ENCODE measurements at places on chromosomes 5 and 9. TPM values are rescaled to one million over a fixed set of nuclear protein-coding genes. Genes with fewer than 3 reads are reported as not detected.

- H3K27me3 ChIP-seq = no peaks in the 10 kb centered on the region
- no peaks in the 10 kb centered on the region for H3K36me3 ChIP-seq
- peak; percentile 8 for DNase-seq
- peaks cover 29% of the 10 kb centered on the region for H3K4me1 ChIP-seq
- no peak overlapping the region for H3K27ac ChIP-seq
These were observed 55.7 kb upstream of the EQTN start for GRCh38 chr9:27352457-27353165.

DNA sequence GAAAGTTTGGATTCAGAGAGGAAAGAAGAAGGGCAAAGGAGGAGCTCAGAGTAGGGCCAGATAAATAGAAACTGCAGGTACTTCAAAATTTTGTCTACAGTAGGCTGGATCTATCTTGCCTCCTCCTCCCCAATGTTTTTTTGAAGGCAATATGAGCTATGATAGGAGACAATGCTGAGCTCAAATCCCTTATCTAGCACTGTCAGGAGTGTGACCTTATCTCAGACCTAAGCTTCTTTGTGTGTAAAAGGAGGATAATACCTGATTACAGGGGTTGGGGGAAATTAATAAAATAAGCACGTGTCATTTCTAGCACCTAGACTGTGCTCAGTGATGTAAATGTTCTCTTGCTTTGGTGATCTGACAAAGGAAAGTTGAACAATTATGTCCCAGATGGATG, 137.8 kb upstream of the CD180 start:
- no peak overlapping the region for H3K27ac ChIP-seq
- no peak for DNase-seq
- H3K4me3 ChIP-seq = no peak overlapping the region
- no peaks in the 10 kb centered on the region for H3K36me3 ChIP-seq
- no peaks in the 10 kb centered on the region for H3K27me3 ChIP-seq
- no peaks in the 10 kb centered on the region for H3K4me1 ChIP-seq

- H3K27ac ChIP-seq = peak overlapping the region; percentile 67
- DNase-seq = no peak
- H3K4me3 ChIP-seq = no peak overlapping the region
- H3K4me1 ChIP-seq = peaks cover 12% of the 10 kb centered on the region
- peaks cover 13% of the 10 kb centered on the region for H3K27me3 ChIP-seq
- H3K36me3 ChIP-seq = no peaks in the 10 kb centered on the region
These were observed 92.3 kb upstream of the FANCC start for GRCh38 chr9:95409650-95410426.

GRCh38 chr5:124206540-124206939, 539.9 kb downstream of the ZNF608 start:
- no peak overlapping the region for H3K27ac ChIP-seq
- no peaks in the 10 kb centered on the region for H3K27me3 ChIP-seq
- H3K36me3 ChIP-seq = peaks cover 3% of the 10 kb centered on the region
- no peak overlapping the region for H3K4me3 ChIP-seq

DNA sequence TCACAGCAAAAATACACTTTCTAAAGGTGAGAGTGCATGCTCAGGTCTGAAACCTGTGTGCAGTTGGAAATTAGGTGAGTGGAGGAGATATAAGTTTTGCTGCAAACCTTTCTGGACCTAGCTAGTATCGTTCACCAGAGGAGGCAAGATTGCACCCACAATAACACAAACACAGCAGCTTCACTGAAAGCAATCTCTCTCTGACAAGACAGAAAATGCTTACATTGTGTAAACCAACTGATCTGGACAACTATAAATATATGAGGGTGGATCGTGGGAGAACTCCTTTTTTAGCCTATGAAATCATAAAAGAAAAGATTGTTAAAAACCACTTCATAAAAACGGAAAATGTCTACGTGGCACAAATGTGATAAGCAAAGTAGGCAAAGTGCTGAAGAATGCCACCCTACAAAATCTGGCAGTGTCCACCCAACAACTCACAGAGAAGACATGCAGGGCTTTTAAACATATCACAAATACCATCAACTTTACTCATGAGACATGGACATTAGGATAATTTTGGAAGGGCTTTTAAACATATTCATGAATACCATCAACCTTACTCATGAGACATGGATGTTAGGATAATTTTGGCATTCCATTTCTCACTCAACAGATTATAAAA, 134.3 kb downstream of the CDH18 start:
- no peak overlapping the region for H3K27ac ChIP-seq
- H3K27me3 ChIP-seq = no peaks in the 10 kb centered on the region
- no peaks in the 10 kb centered on the region for H3K36me3 ChIP-seq
- no peak for DNase-seq

DNA sequence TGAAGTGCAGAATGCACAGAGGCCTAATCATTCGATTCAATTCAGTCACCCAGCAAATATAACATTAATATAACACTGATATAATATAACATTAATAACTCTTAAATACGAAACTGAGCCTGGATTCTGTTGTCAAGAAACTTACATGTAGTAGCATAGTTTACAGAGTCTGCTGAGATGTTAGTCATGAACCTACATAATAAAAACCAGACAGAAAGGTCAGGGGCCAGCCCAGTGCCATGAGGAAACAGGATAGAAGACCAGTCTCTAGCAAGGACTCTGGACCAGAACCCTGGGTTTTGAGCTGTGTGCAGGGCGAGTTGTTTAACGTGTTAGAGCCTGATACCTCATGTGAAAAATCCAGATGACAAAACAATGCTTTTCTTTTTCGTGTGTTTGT, 234.7 kb downstream of the NR2F1-AS1 start:
- H3K27me3 ChIP-seq = no peaks in the 10 kb centered on the region
- H3K4me1 ChIP-seq = no peaks in the 10 kb centered on the region
- no peak overlapping the region for H3K4me3 ChIP-seq

DNA sequence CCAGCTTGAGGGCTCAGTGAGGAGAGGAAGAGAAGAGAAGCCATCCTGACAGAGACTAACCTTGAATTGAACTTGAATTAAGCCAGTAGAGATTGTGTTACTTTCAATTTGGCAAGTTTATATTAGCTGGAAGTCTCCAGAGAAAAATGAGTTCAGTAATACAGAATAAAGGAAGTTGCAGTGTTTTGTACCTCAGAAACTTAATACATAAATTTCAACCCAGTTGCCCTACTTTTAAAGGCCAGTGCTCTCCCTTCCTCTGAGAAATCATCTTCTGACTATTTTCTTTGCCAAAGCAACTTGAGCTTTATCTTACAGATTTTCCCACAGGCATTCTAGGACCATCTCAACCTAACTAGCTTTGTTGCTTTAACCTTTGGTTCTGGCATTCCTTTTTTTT, 231.0 kb upstream of the GAS1 start:
- H3K27me3 ChIP-seq = no peaks in the 10 kb centered on the region
- no peak overlapping the region for H3K4me3 ChIP-seq
- no peak for DNase-seq
- H3K4me1 ChIP-seq = no peaks in the 10 kb centered on the region

- H3K4me3 ChIP-seq = no peak overlapping the region
- H3K4me1 ChIP-seq = no peaks in the 10 kb centered on the region
- H3K36me3 ChIP-seq = no peaks in the 10 kb centered on the region
These were observed 294.0 kb downstream of the YTHDC2 start for GRCh38 chr5:113807427-113807991.

DNA sequence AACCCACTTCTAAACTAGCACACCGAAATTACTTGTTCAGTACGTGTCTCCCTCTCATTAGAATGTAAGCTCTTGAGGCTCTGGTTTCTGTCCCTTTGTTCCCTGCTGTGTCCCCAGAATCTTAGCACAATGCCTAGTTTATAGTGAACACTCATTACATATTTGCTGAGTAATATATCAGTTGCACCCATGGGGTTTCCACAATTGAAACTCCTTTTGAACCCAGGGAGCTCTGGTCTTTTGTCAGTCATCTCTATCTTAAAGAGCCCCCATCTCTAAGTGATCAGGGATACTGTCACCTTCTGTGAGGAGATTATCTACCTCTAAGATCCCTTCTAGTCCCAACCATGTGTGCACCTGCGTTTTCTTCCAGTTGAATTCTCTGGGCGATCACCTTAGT, 12.8 kb downstream of the CAMK4 start:
- no peaks in the 10 kb centered on the region for H3K27me3 ChIP-seq
- no peaks in the 10 kb centered on the region for H3K36me3 ChIP-seq
- no peak for DNase-seq
- peak overlapping the region; percentile 86 for H3K4me3 ChIP-seq
- peak overlapping the region; percentile 75 for H3K27ac ChIP-seq

DNA sequence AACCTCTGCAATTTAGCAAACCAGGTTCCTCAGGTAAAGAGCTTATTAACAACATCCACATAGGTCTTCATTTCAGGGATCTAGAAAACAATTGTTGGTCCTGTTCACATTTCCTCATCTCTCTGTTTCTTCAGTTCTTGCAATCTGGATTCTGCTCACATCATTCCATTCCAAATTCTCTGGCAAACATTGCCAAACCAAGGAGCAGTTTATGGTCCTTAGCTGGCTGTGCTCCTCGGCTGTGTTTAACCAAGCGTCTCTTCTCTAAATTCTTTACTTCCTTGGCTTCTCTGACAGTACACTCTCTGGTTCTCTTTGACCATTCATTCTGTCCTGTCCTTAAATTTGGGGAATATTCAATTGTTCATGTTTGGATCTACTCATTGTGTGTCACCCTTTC, 65.8 kb upstream of the RANBP3L start:
- no peaks in the 10 kb centered on the region for H3K4me1 ChIP-seq
- H3K27ac ChIP-seq = no peak overlapping the region
- H3K4me3 ChIP-seq = no peak overlapping the region

GRCh38 chr5:159341145-159341544, 10.9 kb upstream of the IL12B start:
- no peak for DNase-seq
- H3K4me1 ChIP-seq = peaks cover 50% of the 10 kb centered on the region
- H3K27me3 ChIP-seq = no peaks in the 10 kb centered on the region

DNA sequence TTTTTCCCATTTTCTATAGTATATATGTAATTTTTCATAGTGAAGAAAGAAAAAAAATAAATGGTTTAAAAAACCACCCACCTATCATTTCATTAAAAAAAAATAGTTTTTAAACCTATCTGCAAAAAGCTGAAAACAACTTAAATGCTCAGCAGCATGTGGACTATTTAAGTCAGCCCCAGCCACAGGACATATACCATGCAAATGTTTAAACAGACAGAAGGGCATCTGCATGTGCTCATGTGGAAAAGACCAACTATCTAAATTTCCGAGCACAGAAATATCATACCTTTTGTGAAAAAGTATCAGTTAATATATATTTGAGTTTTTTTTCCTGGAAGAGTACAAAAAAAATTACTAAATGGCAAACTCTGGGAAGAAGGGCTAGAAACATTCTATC, 143.4 kb downstream of the EPB41L4A start:
- no peak overlapping the region for H3K27ac ChIP-seq
- H3K27me3 ChIP-seq = peaks cover 3% of the 10 kb centered on the region
- no peak overlapping the region for H3K4me3 ChIP-seq
- H3K4me1 ChIP-seq = no peaks in the 10 kb centered on the region

- no peak for DNase-seq
- peaks cover 10% of the 10 kb centered on the region for H3K36me3 ChIP-seq
- H3K27ac ChIP-seq = no peak overlapping the region
- no peaks in the 10 kb centered on the region for H3K27me3 ChIP-seq
- H3K4me1 ChIP-seq = peaks cover 20% of the 10 kb centered on the region
These were observed 119.1 kb upstream of the PTGER4 start for GRCh38 chr5:40560474-40561110.

DNA sequence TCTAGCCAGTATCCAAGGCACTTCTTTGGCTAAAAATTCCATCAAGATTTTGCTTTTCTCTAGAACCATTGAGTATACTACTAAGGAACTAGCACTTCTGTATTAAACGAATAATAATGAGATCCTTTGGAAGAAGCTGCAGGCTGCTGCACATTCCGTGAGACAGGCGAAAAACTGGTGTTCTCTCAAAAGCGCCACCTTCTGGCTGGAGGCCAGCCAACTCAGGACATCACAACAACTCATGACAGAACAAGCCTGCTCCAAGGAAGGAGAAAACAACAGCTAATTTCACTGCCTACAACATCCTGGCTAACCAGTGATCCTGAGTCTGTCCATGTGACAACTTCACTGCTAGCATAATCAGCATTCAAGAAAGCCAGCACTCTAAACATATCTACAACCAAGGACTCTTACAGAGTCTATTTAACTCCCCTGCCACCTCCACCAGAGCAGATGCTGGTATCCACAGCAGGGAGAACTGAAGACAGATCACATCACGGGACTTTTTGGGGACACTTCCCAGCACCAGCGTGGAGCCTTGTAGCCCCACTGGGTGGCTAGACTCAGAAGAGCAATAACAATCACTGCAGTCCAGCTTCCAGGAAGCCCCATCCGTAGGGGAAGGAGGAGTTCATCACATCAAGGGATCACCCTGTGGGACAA, 150.5 kb downstream of the YTHDC2 start:
- peaks cover 2% of the 10 kb centered on the region for H3K36me3 ChIP-seq
- H3K4me1 ChIP-seq = no peaks in the 10 kb centered on the region
- H3K27me3 ChIP-seq = peaks cover 24% of the 10 kb centered on the region
- no peak overlapping the region for H3K4me3 ChIP-seq
- no peak overlapping the region for H3K27ac ChIP-seq
- peak; percentile 27 for DNase-seq

GRCh38 chr5:174556756-174557155, 167.6 kb upstream of the MSX2 start:
- H3K36me3 ChIP-seq = no peaks in the 10 kb centered on the region

DNA sequence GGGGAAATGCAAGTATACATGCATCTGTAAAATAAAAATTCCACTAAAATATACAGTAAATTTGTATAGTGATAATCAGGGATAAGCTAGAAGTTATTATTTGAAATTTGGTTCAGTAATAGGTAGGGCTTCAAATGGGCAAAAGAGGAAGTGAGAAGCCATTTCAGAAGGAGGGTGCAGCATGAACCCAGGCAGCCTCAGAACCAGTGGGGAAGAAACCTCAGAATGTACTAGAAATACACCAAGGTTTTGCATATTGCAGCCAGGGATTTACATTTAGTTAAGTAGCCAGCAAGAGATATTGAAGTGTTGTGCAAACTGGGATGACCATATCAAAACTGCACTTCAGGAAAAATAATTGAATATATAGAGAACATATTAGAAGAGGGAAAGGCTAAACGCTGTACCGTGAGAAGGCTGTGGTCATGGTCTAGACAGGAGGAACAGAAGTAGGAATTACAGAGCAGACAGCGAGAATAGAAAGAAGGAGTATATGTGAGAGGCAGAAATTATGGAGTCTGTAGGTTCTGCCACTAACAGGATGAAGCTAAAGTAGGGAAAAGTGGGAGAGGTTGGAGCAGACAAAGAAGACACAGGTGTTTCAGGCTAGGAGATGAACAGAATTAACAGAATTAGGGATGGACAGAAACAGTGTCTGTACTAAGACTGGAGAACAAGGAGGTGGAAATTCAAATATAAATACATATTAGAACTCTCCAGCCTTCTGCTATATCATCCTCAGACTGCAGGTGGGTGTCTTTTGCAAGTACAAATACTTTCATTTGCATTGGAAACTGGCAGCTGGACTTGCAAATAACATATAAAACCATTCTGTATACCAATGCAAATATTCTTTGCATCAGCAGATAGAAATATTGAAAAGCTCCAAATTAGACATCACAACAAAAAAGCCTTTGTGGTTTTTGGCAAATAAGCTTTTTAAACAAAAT, 335.6 kb downstream of the ZNF608 start:
- no peaks in the 10 kb centered on the region for H3K36me3 ChIP-seq
- H3K27ac ChIP-seq = no peak overlapping the region
- no peaks in the 10 kb centered on the region for H3K4me1 ChIP-seq
- H3K4me3 ChIP-seq = no peak overlapping the region
- H3K27me3 ChIP-seq = no peaks in the 10 kb centered on the region
- DNase-seq = no peak

The TAS2R1 gene
- total RNA-seq = not detected

The FRRS1L gene
- total RNA-seq = not detected

The SCGB3A2 gene
- not detected for total RNA-seq

The KCTD16 gene
- total RNA-seq = 0.25 TPM

The EQTN gene
- total RNA-seq = not detected

The PCDHGC5 gene
- total RNA-seq = not detected

The TMEM174 gene
- total RNA-seq = not detected

The ZDHHC11B gene
- total RNA-seq = 0.24 TPM

Data from activated T-cell treated with anti-CD3 and anti-CD28 coated beads, Interleukin-2, amount 50 U/mL, for 72 hours (primary cell).